ENCODE measurements at places on chromosomes 16 and 17.

GRCh38 chr17:64506201-64506575 is at the start of gene DDX5:
TSS of gene DDX5 (minus strand) at chr17:64506289. CDS start at chr17:64506119, 170 bp downstream.
- peak; percentile 96 for DNase-seq

DNA sequence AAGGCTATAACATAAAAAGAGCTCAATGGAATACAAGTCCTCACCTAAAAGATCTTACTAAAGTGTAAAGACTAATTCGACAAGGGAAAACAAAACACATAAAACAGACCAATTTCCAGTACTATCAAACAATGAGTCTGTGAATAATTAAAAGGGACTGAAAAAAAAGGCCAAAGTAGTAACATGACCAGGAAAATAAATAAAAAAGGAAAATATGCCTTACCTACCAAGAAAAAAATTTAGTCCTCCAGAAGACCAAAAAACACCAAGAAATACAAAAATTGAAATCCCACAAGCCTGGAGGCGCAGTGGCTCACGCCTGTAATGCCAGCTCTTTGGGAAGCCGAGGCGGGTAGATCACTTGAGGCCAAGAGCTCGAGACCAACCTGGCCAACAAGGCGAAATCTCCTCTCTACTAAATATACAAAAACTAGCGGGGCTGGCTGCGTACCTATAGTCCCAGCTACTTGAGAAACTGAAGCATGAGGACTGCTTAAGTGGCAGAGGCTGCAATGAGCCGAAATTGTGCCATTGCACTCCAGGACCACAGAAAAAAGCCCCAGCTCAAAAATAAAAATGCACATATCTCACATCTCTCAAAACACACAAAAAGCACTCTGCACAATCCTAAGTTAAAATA is 60.8 kb downstream of the TEX14 start:
- DNase-seq, result no peak

DNA sequence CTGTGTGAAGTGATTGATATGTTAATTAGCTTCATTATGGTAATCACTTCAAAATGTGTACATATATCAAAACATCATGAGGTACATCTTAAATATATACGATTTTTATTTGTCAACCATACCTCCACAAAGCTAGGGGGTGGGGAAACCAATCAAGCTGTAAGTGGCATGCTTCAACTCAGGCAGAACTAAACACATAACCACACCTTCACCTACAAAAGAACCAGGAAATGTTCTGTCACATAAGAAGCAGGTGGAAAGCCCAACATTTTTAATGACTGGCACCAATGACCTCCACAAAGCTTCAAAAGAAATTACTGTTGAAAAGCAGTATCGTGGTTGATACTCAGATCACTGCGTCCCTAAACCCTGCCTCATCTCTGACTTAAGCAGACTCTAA is 867.7 kb upstream of the EEF2KMT start:
- no peak for DNase-seq

DNA sequence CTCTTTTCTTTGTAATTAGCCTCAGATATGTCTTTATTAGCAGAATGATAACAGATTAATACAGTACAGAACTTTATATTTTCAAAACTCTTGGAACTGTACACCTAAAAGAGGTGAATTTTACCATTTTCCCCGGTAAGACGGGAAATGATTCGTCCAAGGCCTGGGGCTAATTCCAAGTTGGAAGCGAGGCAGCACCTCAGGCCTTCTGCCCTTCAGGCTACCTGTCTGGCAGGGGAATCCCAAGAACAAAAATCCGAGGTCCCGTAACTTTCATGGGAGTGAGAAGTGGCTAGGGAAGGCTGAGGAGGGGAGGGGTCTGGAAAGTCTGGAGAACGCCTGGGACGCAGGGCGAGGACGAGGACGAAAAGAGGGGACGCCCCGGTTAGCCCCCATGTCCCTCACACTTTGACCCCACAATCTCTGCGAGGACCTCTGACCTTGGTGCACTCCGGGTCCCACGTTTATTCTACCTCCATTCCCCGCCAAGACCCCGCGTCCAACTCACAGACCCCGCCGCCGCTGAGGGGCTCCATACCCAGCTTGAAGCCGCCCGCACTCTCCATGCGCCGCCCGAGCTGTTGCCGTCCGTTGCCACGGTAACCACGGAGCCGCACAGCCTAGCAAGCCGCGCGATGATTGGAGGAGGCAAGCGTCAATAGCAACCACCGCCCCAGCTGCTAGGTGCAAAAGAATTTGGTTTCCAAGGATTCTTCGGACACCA is at the start of gene HYDIN:
TSS of gene HYDIN (minus strand) at position 601 of the 724 bp plus-strand sequence. CDS start 43,827 bp downstream, outside the sequence.
- DNase-seq, result no peak

DNA sequence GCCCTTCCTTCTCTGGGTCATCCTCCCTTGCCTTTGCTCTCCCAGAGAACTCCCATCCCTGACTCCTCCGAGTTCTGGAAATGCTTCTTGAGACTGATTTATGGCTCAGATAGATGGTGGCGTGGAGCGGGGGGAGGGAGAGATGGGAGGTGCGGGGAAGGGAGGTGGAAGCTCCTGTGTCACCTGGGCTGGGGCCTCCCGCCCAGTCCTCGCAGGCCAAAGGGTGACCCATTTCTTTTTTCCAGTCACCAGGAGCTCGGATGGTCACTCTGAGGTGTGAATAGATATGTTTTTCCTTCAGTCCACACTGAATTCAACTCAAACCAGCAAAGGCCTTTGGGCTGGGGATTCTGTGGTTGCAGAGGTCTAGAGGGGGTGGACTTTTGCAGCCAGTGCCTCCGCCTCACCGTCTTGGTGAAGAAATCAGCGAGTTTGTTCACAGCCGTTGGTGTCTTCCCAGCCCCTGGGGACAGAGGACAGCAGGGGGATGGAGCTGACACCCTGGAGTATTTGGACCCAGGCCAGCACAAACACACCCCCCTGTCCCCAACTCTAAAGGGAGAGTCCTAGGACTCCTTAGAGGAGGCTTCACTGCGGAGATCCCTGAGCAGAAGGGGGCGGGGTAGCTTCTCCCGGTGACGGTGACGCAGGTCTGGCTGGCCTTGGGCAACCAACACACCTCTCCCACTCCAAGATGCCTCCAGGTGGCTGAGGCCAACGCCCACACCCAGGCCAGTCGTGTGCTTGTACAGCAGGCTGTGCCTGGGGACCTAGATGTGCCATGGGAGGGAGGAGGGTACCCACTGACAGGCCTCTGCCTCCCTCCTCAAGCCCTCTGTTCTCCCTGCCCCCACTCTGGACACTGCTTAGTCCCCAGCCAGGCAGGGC is 80.6 kb downstream of the AMFR start:
- no peak for DNase-seq

- DNase-seq, result no peak
Measured at GRCh38 chr16:65519402-65519801, 397.5 kb upstream of the CDH11 start.

- no peak for DNase-seq
Measured at GRCh38 chr16:78609402-78610274, 510.2 kb downstream of the WWOX start.

GRCh38 chr16:1708768-1709180 is 2.8 kb downstream of the MAPK8IP3 start:
- no peak for DNase-seq

GRCh38 chr16:66446737-66447136 is 19.6 kb downstream of the BEAN1 start:
- no peak for DNase-seq

DNA sequence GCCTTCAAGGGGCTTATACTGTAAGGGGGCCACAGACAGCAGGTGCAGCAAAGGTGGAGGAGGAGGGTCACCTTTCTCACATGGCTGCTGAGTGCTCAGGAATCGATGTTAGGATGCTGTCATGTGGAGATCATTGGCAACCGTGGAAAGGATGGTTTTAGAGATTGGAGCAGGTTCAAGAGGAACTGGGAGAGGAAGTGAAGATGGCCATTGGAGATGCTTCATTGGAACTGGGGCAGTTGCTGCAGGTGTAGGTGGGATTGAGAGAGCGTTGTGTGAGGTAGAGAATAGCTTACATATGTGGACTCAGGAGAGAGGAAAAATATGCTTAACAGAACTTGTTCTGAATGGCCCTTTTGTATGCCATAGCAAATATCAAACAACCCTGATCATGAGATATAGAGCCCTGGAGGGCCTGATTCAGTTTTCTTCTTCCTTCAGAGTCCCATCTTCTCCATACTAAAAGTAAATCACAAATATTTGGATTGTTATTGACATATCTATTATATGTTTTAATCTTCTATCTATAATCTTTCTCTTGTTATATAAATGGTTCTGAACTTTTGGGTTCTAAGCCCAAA is 40.8 kb downstream of the LDHD start:
- DNase-seq, result no peak

- DNase-seq, result no peak
Measured at GRCh38 chr17:34443619-34444469, 80.8 kb upstream of the CCL1 start.

DNA sequence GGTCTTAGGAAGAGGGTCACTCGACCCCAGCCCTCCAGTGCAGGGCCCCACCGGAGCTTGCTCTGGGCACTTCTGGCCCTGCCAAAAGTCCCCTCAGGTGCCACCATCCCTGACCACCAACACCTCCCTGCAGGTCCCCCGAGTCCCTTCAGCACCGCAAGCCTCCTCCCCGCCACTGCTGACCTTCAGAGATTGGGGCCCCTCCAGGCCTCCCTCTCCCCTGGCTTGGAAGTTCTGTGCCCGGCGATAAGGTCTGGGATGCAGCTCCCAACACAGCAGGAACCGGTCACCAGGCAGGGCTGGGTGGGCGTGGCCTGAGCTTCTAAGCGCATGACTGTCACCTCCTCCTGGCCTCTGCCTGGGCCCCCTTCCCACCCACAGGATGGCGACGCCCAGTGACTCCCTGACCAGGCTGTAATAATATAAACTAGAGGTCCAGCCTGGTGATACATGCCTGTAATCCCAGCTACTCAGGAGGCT is 11.2 kb downstream of the PIEZO1 start:
- no peak for DNase-seq

- DNase-seq, result no peak
Measured at GRCh38 chr17:8175795-8176196, 384 bp downstream of the TMEM107 start.

- no peak for DNase-seq
Measured at GRCh38 chr16:21950782-21951521, 2.2 kb upstream of the UQCRC2 start.

GRCh38 chr17:17675925-17676534 is 5.2 kb upstream of the RAI1 start:
- DNase-seq, result no peak

- DNase-seq, result no peak
Measured at GRCh38 chr16:28103516-28104170, 40.1 kb upstream of the GSG1L start.

DNA sequence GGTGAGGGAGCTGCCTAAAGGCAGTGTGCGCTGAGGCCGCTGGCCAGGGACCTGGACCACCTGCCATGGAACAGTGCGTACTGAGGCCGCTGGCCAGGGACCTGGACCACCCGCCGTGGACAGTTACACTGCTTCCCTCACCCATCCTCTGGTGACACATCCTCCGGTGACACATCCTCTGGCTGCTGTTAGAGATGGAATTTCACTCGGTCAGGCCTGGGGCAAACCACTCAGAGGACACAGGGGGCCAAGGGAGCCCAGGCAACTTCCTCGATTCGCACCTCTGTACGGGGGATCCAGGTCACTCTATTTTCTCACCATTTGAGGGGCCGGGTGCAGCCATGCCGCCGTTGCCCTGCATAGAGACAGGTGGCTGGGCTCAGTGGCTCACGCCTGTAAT is 32.4 kb upstream of the RPTOR start:
- DNase-seq, result no peak

- no peak for DNase-seq
Measured at GRCh38 chr16:23966597-23967394, 131.0 kb downstream of the PRKCB start.

DNA sequence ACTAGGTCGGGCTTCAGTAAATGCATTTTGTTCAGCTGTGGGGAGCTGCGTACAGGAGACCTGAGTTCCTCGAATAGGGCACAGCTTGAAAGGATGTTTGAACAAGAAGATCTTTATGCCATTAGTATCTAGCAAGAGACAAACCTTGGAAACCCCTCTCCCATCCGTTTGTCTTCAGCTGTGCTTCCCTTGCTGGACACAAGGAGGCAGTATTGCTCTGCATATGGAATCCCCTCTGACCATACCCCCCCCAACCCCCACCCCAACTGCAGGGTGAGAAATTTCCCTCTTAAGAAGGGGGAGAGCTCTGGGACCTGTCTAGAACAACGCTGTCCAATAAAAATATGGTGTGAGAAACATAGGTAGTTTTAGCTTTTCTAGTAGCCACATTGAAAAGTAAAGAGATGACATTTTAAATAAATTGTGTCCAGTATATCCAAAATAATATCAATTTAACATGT is 1.6 kb downstream of the MRM1 start:
- peak; percentile 43 for DNase-seq

DNA sequence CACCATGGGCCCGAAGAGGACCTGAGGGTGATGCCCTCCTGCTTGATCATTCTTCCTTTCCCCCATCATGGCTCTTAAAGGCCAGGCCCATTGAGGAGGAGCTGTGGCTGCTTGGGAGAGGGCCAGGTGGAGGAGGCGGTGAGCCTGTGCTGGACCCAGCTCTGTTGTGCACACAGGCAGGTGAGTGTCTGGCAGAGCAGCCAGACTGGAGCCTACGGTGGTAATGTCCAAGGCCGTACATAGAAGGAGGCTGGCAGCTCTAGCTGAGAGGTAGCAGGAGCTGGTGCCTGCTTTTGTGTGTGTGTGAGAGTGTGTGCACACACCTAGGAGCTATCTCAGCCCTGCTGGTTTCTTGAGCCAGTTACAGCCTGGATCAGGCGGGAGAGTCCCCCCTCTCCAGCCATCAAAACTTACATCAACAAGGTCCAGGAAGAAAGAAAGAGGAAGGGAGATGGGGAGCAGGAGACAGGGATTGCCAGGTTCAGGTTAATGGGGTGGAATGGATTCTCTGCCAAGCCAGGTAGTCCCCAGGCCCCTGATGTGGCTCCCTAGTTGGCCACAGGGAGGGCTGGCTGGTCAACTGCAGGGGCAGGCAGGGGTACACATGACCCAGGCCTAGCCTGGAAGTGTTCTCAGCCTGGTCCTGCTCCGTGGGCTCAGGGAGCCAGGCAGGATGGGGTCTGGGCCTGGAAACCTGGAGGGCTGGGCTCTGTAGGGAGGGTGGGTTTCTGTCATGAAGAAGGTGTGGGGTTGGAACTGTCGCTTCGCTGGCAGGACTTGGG is 107.1 kb downstream of the RAP1GAP2 start:
- no peak for DNase-seq

GRCh38 chr17:77692571-77693161 is 265.8 kb upstream of the TNRC6C start:
- no peak for DNase-seq

- DNase-seq, result no peak
Measured at GRCh38 chr16:80441935-80442334, 98.9 kb upstream of the DYNLRB2 start.

DNA sequence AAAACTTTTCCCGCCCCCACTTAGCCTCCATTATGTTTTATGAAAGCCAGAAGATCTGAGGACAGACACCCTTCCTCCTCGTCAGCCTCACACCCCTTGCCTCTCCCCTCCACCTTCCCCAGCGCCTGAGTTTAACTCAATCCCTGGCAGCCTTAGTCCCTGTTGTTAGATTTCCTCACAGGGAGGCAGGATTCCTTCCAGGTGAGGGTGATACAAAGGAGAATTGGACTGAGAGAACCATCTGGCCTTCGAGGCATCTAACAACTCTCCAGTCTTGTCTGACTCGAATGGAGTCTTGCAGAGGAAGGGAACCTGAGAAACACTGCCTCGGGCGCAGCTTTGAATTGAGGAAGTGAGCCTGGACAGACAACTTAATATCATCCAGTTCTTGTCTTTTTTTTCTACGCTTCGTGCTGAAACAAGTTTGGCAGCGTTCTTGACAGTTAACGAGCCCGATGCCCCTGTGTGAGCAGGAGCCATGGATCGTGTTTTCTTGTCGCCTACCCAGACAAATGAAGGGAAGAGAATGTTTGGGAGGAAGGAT is 1.3 kb upstream of the ZNF768 start:
- no peak for DNase-seq

GRCh38 chr16:76854234-76854633 is 336.8 kb upstream of the MON1B start:
- DNase-seq, result no peak
